ENCODE measurements at places on chromosomes 3 and 15.

- no peak for DNase-seq
Measured at GRCh38 chr3:12611117-12611516, 52.8 kb downstream of the RAF1 start.

- no peak for DNase-seq
Measured at GRCh38 chr15:90497912-90498311, 31.8 kb upstream of the CRTC3 start.

GRCh38 chr3:123105201-123106189 is 38.7 kb downstream of the PDIA5 start:
- no peak for DNase-seq

DNA sequence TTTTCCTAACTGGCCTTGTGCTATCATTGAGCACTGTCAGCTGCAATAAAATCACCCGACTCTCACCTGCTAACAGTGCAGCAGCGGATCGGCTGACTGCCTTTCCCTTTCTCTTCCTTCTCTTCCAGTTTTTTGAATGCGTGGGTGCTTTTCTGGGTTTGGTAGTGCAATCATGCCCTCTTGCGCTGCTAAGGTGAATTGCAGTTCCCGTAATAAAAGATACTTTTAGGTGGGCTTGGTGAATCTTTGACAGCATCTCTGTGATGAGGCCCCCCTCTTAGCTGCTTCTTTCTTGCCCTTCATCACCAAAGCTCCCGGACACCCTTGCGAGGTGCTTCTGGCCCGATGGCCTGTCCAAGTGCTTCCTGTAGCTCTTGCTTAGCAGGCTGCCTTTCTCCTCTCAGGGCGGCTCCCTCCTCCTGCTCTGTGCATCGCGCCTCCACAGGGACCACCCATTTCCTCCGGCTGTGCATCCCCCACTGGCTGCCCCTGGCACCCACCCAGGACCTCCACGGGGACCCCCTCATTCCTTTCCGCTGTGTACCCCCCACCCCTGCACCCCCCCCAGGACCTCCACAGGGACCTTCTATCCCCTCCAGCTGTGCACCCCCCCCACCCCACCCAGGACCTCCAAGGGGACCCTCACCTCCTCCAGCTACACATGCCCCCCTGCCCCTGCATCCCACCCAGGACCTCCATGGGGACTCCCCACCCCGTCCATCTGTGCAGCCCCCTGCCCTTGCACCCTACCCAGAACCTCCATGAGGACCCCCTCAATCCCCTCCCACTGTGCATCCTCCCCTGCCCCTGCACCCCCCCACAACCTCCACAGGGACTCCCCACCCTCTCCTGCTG is 50.8 kb upstream of the RPL32 start:
- DNase-seq, result no peak

DNA sequence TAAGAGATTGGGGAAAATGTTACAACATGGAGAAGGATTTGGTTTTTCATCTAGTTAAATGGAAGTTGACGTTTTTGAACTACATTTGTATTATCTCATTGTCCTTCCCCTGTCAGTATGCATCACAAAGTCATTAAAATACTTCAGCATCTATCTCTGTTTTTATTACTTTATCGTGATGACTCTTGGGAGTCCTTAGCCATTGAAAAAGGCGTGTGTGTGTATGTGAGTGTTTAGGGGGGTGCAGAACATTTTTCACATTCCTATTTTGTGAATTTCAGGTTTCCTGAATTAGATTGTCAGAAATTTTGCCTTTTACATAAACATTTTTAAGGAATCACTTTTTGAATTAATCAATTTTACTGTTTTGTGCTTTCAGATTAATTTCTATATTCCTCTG is 360.6 kb upstream of the SGO1 start:
- no peak for DNase-seq

DNA sequence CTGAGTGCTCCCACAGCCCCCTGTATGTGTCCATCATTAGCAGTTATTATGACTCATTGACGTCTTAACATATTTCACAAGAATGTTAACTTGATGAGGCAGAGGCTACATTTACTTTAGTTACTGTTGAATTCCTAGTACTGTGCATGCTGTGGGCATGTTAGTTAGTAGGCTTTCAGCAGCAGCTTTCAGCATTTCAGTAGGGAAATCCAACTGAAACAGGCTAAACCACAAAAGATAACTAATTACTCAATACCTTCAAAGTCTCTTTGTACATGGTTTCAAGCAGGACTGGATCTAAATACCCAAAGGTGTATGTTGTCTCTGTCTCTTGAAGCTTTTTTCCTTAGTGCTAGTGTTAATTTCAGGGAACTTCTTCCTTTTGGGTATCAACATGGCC is 229.9 kb upstream of the SUCLG2 start:
- DNase-seq, result no peak
